ENCODE measurements at places on chromosomes 5 and 9. TPM values are rescaled to one million over a fixed set of nuclear protein-coding genes. Genes with fewer than 3 reads are reported as not detected.

DNA sequence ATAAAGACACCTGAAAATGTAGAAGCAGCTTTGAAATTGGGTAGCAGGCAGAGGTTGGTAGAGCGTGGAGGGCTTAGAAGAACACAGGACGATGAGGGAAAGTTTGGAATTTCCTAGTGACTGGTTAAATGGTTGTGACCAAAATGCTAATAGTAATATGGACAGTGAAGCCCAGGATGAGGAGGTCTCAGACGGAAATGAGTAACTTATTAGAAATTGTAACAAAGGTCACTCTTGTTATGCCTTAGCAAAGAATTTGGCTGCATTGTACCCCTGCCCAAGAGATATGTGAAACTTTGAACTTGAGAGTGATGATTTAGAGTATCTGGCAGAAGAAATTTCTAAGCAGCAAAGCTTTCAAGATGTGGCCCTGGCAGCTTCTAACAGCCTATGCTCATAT, 382.5 kb downstream of the KCNN2 start:
- no peak for DNase-seq

DNA sequence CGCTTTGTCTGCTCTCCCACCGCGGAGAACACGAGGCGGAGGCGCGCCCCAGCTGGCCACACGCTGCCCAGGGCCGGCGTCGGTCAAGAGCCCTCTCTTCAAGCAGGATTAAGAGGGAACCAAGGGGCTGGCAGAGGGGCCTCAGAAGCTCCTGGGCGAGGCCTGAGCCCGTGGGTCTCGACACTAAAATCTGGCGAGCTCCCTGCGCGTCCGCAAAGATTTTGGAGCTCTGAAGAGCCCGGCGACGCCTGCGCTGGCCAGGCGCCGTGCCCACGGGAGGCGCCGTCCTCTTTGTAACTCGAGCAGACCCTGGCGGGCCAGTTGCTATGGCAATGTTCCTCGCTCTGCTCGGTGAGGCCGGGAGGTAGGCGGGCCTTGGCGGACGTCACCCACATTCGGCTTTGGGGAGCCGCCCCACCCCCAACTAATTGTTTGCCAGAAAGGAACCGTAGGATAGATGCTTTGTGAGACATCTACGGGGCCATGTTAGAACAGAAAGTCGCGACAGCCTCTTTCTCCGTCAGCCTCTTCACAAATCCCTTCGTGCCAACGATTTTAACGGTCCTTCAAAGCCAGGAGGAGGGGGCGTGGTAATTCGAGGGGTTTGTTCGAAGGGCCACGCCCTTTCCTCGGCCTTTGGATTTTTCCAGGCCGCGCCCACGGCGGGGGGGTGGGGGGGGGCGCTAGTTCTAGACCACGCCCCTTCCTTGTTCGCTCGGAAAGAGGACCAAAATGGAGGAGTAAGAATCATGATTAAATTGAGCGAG, 714 bp upstream of the CNOT8 start:
- DNase-seq, result peak; percentile 94

DNA sequence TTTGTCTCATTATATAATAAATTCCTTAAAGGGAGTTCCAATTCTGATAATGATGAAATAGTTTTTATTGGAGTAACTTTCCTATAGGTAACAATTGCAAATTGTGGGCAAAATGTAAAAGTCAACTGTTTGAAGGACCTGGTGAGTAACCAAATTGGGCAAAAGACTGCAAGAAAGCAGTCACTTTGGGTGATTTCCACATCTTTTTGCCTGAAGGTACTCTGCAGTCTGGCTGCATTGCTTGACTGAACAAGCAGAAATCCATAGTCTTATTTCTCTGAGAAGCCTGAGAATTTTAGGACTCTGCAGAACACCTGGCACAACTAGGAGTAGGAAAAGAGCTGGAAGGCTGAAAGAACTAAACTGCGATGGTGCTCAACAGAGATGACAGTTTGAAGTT, 114.9 kb downstream of the HOMER1 start:
- DNase-seq, result peak; percentile 29

- DNase-seq, result peak; percentile 14
These were observed 591.6 kb upstream of the SGCD start for GRCh38 chr5:155735388-155735787.

DNA sequence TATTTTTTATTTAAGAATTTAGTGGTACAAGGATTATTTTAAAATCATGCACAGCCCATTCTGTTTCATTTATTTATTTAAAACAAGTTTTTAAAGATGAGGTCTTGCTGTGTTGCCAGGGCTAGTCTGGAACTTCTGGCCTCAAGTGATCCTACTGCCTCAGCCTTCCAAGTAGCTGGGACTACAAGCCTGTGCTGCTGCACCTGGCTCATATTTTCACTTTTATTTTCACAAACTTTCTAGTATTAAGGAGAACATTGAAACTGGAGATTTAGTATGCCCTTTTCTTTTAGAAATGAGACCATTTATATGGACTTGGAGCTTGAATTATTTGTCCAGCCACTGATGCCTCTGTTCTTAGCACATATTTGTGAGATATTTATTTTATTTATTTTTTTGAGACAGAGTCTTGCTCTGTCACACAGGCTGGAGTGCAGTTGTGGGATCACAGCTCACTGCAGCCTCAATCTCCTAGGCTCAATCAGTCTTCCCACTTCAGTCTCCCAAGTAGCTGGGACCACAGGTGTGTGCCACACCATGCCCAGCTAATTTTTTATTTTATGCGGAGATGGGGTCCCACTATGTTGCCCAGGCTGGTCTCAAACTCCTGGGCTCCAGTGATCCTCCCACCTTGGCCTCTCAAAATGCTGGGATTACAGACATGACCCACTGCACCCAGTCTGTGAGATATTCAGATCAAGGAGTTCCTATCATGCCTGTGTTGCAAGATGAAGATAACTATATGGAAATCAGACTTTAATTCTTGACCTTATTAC, 7.4 kb downstream of the DMXL1 start:
- no peak for DNase-seq

DNA sequence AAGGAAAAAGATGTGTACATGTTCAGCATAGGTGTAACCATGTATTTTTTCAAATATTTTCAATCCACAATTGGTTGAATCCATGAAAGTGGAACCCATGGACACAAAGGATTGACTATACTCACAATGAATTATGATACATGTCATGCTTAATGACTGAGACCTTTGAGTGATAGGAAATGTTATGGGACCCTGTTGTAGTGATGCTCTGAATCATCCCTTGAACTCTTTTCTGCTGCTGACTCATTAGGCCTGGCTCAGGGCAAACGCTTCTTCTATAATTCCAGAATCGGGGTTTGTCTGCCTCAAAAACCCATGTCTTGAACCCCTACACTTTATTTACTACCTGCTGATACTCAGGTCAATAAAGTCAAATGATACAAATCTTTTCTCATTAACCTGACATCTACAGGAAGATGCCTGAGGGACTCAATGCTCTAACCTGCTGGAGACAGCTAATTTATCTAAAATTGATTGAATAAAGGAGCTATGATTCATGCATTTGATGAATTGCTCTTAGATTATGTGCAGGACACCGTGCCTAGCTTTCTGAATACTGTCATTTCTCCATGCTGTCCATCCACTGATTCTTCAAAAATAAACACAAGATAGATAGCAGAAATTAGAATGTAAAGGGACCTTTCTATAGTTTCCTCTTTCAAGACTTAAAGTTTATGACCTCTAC, 260.1 kb downstream of the PRELID2 start:
- peak; percentile 9 for DNase-seq

- DNase-seq, result no peak
These were observed 89.1 kb upstream of the COL5A1 start for GRCh38 chr9:134552349-134552990.

Gene EFNA5
- total RNA-seq, result 5.3 TPM
